Hippocampal formation (tissue), 2 donors: ENCODE measurements at places on chromosomes 5 and 9.

GRCh38 chr9:133437753-133438531 is 15.8 kb downstream of the ADAMTS13 start:
- no peak for DNase-seq

DNA sequence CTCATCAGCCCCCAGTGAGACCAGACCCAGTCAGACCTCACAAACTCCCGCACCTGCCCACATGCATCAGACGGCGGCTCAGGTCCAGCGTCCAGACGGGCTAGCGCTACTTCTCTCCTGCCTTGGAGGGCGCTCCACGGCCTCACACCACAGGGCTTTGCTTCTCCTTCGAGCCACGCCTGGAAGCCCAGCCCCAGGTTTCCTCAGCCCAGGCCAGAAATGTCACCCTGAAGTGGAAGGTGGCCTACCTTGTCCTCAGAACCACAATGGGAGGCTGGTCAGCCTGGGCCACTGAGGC is 2.8 kb downstream of the NACC2 start:
- DNase-seq, result no peak

DNA sequence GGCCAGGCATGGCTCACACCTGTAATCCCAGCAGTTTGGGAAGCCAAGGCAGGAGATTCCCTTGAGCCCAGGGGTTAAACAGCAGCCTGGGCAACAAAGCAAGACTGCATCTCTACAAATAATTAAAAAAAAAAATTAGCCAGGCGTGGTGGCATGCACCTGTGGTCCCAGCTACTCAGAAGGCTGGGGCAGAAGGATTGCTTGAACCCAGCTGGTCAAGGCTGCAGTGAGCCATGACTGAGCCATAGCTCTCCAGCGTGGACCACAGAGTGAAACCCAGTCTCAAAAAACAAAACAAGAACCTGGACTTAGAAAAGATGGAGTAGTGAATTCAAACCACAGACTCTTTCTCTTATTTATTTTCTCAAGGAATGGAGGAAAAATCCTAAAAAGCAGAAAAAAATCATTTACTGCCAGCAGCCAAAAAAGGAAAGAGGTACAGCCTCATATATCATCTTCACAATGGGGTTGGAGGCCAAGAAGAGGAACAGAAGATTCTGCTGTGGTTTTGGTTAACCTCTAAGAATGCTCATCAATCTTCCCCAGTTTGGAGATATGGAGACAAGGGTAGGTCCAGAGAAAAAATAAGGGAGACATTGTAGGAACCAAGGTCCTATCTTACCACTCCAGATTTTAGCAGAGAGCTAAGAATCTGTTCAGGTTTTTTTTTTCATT is 40.0 kb upstream of the MYO10 start:
- no peak for DNase-seq

GRCh38 chr9:38422555-38423260 is 1.5 kb downstream of the IGFBPL1 start:
- no peak for DNase-seq

GRCh38 chr5:135218790-135219568 is 180.1 kb downstream of the MACROH2A1 start:
- no peak for DNase-seq

DNA sequence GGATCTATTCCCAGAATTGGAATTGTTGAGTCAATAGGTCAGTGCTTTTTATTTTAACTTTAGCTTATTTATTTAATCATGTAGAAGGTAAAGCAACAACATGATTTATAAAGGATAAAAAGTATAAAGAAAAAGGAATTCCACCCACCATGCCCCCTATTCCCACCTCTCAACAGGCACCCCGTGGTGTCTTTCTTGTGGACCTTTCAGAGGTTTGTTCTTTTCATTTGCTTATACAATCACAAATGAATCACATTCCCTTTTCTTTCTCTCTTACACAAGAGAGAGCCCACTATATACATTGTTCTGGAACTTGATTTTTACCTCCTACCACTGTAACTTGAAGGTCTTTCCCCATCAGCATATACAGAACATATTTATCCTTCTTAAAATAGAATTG is 37.2 kb upstream of the SMIM32 start:
- DNase-seq, result no peak

DNA sequence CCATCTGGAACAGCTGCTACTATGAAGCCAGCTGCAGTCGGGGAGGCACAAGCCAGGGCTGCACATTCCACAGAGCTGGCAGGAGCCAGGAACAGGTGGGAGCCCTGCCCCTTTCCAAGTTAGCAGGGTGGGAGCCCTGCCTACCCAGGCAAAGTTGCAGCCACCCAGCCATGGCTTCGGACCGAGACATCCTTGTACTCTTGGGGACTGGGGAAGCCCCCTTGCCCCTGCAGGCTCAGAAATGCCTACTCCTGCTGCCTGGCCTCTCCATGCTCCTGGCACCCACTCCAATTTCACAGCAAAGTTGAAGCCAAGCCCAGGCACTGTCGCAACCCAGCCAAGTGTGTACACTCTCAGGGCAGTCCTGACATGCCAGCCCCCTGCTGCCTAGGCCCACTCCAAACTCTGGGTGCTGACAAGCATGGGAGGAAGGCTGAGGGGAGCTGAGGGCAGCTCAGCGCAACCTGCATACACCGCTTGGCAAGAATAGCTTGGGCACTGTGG is 165.1 kb downstream of the RNF180 start:
- DNase-seq, result no peak

DNA sequence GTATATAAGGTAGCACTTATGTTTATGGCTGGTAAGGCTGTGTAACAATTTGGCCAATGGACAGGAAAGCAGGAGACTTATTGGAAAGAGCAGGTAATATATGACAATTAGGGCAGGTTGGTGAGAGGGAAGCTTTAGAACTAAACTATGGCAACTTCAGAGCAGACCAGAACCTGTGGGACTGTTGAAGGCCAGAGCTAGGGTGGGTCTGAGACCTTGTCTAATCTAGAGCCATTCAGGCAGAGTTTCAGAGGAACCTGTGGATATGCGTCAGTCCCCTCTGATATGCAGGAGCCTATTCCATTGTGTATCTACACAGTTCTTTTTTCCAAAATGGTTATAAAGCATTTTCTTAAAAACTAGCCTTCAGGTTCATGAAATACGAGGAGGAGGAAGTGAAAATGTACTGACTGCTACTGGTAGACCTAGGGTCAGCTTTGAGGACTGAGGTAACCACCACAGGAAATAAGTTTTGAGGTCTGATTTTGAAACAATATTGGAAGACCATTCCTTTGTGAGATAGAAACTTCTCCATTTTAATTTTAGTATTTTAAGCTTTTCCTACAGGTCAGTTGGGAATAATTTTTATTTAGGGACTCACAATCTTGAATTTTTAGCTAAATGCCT is 37.6 kb downstream of the ELL2 start:
- DNase-seq, result no peak

DNA sequence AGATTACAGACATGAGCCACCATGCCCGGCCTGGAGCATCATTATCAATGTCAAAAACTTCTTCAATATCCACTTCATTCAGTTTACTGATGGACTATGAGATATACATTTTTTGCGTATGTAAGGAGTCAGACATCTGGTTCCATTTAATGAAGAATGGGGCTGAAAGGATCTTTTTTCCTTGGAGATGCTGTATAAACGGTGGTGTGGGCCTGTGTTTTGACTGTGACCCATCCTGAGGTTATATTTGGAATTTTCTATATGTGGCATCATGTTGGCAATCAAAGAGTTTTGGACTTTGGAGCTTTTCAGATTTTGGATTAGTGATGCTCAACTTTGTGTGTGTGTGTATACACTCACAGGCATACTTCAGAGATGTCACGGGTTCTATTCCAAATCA is 85.7 kb upstream of the FBXL17 start:
- no peak for DNase-seq

GRCh38 chr5:129977810-129978209 is 73.5 kb downstream of the CHSY3 start:
- DNase-seq, result no peak

GRCh38 chr9:71767776-71768321 is 464 bp downstream of the CEMIP2 start:
- DNase-seq, result no peak

- DNase-seq, result no peak
These were observed 91.8 kb upstream of the DMRTA1 start for GRCh38 chr9:22354699-22355384.

GRCh38 chr5:67494186-67494855 is 297.7 kb upstream of the CD180 start:
- peak; percentile 7 for DNase-seq

GRCh38 chr9:127004946-127005769 is 90.6 kb downstream of the RALGPS1 start:
- DNase-seq, result no peak

DNA sequence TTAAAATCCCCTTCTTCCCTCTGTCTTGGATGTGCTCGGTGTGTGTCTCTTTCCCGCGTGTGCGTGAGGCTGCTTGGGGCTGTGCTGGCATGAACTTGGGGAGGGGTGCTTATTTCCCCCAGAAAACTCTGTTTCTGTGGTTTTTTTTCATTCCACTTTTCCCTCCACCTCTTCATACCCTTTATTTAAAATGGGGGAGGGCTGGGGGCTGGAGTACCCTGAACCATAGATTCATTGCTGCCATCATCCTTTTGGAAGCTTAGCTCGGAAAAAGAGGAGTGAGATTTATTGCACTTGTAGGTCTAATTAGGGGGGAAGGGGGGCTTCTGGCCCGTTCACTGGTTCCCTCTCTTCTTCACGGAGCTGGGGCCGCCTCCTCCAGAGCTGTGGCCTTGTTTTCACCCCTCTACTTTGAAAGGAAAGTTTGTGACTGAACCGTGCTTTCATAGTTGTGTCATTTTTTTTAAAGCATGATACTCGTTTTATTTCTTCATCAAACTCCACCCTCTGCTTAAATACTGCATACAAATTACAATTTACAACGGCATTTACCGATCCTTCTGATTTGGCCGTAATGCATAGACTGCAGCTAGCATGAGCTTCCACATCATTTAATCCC is 2.9 kb downstream of the NR2F1 start:
- DNase-seq, result no peak

GRCh38 chr5:144102361-144102760 is 68.1 kb downstream of the YIPF5 start:
- DNase-seq, result no peak

- no peak for DNase-seq
These were observed 5.5 kb downstream of the TRIM32 start for GRCh38 chr9:116692616-116693015.

DNA sequence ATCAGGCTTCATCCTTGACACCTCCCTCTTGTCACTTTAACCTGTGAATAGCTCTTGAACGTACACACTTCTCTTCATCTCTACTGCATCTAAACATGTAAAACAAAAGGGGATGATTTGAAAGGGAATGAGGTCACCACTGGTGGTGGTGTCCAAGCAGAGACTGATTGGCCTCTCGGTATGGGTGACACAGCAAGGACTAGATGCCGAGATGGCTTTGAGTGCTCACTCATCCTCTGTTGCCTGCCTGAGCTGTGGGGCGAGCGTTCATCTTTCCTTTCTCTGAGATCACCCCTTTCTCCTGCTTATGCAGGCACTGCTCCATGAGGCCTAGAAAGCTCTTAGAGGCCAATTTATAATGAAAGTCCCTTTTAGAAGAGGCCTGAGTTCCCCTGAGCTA is 51.9 kb downstream of the SEC61B start:
- DNase-seq, result no peak

DNA sequence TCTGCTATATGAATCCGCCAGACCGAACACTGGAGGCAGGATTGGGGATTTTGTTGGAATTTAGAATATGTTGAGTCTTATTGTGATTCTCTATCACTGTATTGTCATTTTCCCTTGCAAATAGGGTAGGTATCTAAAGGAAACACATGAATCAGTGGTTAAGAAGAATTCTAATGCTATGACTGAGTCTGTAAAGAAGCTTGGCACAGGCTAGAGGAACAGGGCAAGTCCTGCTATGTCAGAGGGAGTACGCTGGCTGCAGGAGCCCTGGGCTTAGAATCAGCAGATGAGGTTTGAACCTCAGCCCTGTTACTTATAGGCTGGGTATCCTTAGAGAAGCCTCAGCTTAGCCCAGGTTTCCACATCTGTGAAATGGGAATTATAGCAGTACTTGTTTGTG is 198.1 kb downstream of the NR3C1 start:
- DNase-seq, result no peak

- peak; percentile 48 for DNase-seq
These were observed 77.5 kb downstream of the RXRA start for GRCh38 chr9:134403682-134404301.

DNA sequence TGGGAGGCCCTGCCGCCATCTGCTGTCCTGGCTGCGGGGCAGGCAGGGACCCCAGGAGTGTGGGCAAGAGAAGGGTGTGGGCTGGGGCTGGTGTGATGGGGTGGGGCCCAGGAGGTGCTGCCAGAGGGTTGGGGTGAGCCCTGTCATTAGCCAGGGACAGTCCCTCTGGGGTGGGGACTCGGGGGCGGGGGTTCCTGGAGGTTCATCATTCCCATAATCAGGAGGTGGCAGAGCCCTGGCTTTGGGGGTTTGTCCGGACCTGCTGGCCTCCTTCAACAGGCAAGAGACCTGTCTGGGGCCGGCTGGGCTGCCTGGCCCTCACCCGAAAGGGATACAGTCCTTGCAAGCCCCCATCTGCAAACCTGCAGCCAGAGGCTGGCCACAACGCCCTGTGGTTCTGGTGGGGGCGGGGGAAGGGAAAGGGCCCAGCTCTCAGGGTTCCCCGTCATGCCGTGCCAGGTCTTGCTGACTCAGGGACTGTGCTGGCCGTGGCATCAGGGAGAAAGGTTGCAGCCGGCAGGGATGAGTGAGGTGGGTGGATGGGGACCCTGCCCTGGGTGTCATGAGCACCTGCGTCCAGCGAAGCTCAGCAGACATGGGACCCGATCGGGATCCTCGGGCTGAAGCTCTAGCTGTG is 65.2 kb downstream of the MRPL36 start:
- DNase-seq, result no peak

DNA sequence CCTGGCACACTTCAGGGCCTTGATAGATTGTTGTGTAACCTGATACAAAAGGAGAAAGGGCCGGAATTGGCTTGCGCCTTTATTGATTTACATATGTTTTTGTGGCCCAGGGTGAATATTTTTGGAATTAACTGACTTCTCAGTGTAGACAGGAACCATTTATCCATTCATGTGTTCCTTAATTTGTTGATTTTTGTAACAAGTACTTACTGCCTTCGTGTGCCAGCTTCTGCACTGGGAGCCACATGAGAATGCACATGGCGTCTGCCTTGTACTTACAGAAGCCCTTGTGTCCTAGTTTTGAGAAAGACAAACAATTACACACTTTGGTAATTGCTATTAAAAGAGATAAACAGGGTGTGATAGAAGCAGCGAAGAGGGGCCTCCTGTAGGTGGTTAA is 26.4 kb downstream of the EHMT1 start:
- DNase-seq, result no peak

DNA sequence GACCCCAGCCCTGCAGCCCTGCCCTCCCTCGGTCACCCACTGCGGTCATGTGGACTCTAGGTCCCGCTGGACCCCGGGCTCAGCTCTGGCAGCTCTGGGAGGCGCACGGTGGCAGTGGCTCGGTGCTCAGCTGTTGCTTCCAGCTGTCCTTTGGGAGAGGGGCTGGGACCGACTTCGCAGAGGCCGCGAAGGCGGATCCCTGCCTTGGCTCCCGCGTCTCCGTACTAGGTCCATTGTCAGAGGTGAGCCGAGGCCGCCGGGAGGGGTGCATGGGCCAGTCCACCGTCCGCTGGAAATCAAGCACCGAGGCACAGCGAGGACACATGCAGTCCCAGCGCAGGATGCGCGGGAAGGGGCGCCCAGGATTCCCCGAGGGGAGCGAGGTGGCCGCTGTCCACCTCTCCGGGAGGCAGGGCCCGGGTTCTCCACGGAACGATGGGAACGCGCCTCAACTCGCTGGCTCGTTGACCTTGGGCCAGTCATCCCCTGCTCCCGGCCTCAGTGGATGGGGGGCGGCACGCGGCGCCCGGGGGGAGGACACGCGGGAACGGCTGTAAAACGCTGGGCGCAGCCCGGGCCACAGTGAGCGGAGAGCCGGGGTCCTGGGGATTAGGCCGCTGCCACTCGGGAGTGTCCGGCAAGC is 732 bp downstream of the GBGT1 start:
- no peak for DNase-seq

- DNase-seq, result no peak
These were observed 278.8 kb downstream of the EBF1 start for GRCh38 chr5:158820891-158821290.
